Hematopoietic multipotent progenitor cell treated with erythropoietin and hydrocortisone succinate and interleukin-3 and kit ligand, for 6 days (in vitro differentiated cells): ENCODE measurements at places on chromosomes 4 and X.
A peak's percentile ranks its signal among the peaks of the same experiment; 100 is the strongest.

GRCh38 chr4:159593681-159594080, 490.8 kb downstream of the RAPGEF2 start:
- no peak for DNase-seq

- no peak for DNase-seq
These were observed 80.5 kb upstream of the LNX1 start for GRCh38 chr4:53671757-53672156.

DNA sequence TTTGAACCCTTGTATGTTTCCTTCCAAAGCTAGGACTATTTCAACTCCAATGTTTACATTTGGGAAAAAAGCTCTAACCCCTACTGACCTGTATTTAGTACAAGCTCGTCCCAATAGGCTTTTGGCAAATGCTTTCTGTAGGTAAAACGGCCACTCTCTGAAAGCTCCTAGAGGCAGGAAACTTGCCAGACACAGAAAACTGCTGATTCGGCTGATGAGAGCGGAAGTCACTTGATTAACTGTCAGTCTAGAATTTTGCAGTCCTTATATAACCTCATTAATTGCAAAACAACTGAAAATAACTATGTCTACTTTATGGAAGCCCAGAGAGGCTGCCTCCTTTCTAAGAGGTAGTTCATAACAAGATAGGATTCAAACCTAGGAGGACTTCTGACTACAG, 108.1 kb downstream of the TSPAN7 start:
- peak; percentile 47 for DNase-seq

GRCh38 chrX:25519258-25519657, 503.5 kb upstream of the ARX start:
- no peak for DNase-seq

DNA sequence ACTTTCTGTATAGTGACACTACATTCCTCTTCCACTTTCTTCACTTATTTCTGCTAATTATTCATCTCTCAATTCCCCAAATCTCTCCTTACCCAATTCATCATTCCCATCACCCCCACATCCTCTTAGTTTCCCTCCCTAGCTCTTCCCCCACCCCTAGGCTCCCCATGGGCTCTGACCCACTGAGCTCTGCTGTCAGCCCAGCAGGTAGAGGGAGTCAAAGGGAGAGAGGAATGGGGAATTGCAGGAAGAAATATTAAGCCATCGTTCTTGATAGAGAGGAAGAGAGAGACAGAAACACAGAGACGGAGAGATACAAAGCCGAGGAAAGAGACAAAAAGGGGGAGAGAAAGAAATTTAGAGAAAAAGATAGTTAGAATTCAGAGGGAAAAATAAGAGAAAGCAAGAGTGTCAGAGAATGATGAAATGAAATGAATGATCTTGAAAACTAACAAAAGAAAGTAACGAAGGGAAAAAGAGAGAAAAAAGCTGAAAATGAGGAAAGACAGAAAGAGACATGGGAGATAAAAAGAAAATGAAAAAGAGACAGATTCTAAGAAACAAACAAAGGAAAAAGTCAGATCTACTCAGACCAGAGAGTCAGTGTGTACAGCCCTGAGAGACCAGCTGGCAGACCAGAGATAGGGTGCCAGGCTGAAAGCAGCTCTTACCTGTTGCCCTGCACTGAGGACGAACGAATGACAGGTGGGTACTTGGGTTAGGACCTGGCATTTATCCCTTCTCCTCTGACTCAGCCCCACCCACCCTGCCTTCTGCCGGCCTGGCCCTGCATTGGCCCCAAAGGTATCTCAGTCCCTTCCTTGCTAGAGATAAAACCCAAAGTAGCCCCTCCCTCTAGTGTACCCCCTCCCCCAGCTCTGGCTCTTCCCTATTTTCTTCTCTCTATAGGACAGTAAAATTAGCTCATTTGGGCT, at the start of gene ALAS2:
ALAS2 (minus strand) TSS at position 707 of the 935 bp plus-strand sequence. CDS start 4,977 bp downstream, outside the sequence.
- DNase-seq = peak; percentile 44

DNA sequence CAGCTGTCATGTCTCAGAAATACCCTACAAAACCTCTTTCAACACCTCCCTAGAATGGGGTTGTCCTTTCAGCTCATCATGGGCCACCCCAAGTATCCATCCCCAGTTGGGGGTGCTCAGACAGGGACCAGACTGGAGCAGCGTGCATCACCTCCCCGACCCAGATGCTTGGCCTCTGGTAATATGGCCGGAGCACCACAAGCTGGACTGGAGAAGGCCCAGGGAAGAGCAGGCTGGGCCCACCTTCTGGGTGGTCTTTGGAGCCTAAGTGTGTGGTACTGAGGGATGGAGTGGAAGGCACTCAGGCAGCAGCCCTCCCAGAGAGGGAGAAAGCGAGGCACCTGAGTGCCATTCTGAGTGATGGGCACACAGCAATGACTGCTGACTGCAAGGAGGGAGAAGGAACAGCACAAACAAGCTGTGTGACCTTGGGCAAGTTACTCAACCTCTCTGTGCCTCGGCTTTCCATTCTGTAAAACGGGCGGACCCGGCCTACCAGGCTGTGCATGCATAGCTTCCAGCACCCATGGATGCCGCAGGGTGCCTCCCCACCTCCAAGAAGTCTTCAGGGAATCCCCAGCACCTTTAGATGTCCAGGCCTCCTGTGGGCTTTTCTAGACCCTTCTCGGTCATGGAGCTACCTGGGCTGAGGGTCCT, 228.2 kb downstream of the AFAP1 start:
- no peak for DNase-seq
